ENCODE measurements at places on chromosomes 4 and X. TPM values are rescaled to one million over a fixed set of nuclear protein-coding genes. Genes with fewer than 3 reads are reported as not detected.

SSX7 gene
- total RNA-seq, result not detected

ZCCHC12 gene
- 0.15 TPM for total RNA-seq

UBQLN2 gene
- 28.2 TPM for total RNA-seq

FAM184B gene
- total RNA-seq, result not detected

ADH7 gene
- total RNA-seq, result not detected

DDX53 gene
- not detected for total RNA-seq

CPLX1 gene
- 13.7 TPM for total RNA-seq

VCX3B gene
- not detected for total RNA-seq

MEPE gene
- total RNA-seq, result not detected

EGFL6 gene
- 0.23 TPM for total RNA-seq

BEND2 gene
- not detected for total RNA-seq

CHRDL1 gene
- total RNA-seq, result 75.6 TPM

TEX11 gene
- not detected for total RNA-seq

PTTG2 gene
- total RNA-seq, result 4.1 TPM

ARHGAP24 gene
- 33.6 TPM for total RNA-seq

SORBS2 gene
- 289 TPM for total RNA-seq

PPP2R2C gene
- 1.3 TPM for total RNA-seq

GPR82 gene
- total RNA-seq, result 0.45 TPM

MTMR8 gene
- total RNA-seq, result 4.3 TPM

USP26 gene
- not detected for total RNA-seq

USP17L10 gene
- not detected for total RNA-seq

MAGEA2B gene
- total RNA-seq, result not detected

FMR1NB gene
- not detected for total RNA-seq

HS6ST2 gene
- total RNA-seq, result 0.06 TPM

OPN1MW3 gene
- not detected for total RNA-seq

ANKRD37 gene
- 38.6 TPM for total RNA-seq

TCEAL6 gene
- not detected for total RNA-seq

PAPSS1 gene
- 38.5 TPM for total RNA-seq

SMIM31 gene
- not detected for total RNA-seq

CTAG1B gene
- total RNA-seq, result not detected

FGFR3 gene
- 4.0 TPM for total RNA-seq

KLKB1 gene
- total RNA-seq, result 1.2 TPM

KIAA1210 gene
- total RNA-seq, result not detected

CSN1S1 gene
- total RNA-seq, result not detected

GYPB gene
- not detected for total RNA-seq

CWH43 gene
- not detected for total RNA-seq

NAP1L2 gene
- 7.2 TPM for total RNA-seq

CXCR3 gene
- 0.69 TPM for total RNA-seq

SMIM10L2A gene
- total RNA-seq, result 0.42 TPM

MAD2L1 gene
- 1.3 TPM for total RNA-seq

ATOH1 gene
- not detected for total RNA-seq

RAB39B gene
- 0.72 TPM for total RNA-seq
